ENCODE measurements at places on chromosomes 4 and X.

DNA sequence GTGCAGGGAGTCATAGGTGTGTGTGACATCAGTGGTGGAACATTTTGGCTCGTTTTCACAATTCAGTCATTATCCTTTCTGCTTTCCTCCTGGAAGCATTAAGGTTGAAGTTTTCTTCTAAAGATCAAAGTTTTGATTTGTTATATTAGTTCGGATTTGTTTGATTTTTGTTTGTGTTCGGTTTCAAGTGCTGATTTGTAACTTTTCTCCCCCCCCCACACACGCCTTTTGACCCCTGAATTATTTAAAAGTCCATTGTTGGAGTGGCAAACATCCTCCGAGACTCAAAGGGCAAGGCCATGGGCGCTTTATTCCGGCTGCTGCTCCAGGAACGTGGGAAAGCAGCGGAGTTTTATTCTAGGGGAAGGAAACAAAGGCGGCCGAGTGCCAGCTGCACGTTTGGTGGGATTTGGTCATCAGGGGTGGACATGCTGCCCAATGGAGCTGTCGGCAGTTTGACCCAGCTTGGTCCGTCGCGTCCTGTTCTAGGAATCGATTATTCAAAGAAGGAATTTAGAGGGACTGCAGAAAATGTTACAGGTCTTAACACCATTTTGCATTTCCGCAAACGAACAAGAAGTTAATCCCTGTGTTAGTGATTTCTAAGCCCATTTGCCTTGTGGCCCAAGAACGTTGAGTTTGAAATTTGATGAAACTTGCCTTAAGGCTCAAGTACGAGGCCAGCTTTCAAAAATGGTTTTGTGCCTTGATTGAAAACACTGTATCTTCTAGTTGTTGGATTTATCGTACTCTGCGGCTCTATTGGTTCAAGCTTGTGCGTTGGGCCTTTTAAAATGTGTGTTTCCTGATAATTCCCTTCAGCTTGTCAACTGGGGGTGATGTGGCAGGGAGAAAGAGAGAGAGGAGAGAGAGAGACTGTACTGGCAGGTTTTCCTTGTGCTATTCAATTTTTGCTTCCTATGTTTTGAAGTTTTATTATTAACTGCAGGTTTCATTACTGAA is 565 bp upstream of the ZNF41 start:
- DNase-seq, result no peak

- no peak for DNase-seq
Observed at GRCh38 chr4:186764457-186764856, 40.8 kb upstream of the FAT1 start.

GRCh38 chr4:53349091-53349491 is 16.8 kb downstream of the SCFD2 start:
- DNase-seq, result no peak

DNA sequence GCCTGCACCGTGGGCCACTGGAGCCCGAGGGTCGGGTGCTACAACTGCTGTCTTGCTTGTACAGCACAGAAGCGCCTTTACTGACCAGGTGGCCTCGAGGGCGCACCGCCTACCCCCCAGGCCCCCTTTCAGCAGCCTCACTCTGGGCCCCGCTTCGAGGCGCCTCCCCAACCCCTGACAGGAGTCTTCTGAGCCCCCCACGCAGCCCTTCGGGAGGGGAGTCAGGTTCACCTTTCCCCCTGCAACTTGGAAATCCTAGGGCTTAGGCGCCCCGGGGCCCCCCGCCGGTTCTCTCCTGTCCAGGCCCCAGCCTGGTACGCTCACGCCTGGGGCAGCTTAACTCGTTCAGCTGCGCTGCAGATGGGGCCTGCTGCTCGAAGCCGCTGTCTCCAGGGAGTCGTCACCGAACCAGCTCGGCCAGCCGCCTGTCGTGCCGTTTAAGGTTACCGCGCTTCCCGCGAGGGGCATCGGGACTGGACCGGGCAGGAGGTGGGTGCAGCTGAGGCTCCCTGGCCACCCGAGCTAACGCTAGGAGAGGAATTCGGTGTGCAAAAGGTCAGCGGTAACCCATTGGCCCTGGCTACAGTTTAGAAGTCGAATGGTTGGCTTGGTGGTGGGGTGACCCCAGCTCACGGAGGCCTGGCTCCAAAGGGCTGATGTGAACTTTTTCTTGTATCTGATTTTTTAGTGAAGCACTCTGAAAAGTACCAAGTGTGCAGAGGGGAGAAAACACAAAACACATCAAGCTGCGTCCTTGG is 58.9 kb upstream of the BCOR start:
- DNase-seq, result no peak

GRCh38 chr4:77220828-77221613 is 64.0 kb downstream of the CCNG2 start:
- DNase-seq, result no peak

GRCh38 chr4:87209182-87209581 is 11.2 kb downstream of the KLHL8 start:
- DNase-seq, result no peak

- DNase-seq, result no peak
Observed at GRCh38 chrX:12026481-12026880, 111.8 kb upstream of the FRMPD4 start.

DNA sequence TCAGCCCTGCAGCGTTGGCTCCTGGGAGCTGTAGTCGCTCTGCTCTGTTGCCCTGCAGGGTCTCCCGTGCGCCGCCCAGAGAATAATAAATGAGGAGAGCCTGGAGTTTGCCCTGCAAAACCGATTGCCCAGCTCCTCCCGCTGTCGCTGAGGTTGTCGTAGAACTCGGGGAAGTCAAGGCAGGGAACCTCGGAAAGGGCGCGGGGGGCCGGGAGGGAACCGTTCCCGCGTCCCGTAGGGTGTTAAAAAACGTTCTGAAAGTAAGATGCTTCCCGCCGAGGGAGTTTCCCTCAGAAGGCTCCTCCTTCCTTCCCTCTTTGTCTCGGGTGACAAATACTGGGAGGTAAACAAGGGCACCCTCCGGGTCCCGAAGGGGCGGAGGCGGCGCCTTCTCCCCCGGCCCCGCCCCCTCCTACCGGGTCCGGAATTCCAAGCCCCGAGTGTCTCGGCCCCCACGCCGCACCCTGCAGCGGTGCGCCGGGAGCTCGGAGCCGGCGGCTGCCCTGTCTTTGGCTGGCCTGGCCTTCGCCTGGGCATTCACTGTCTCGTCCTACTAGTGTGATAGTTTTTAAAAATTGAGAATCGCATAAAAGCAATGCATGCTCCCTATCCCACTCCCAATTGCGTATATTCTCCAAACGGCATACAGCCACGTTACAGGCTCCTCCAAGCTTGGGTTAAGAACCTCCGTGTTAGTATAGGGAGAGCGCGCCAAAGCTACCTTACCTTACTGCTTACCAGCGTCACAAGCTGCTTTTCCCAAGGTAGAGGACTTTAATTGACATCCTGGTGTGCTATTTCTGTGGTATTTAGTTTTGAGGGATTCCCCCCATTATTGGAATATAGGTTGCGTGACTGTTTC is 964 bp upstream of the HMGB2 start:
- DNase-seq, result peak; percentile 34

DNA sequence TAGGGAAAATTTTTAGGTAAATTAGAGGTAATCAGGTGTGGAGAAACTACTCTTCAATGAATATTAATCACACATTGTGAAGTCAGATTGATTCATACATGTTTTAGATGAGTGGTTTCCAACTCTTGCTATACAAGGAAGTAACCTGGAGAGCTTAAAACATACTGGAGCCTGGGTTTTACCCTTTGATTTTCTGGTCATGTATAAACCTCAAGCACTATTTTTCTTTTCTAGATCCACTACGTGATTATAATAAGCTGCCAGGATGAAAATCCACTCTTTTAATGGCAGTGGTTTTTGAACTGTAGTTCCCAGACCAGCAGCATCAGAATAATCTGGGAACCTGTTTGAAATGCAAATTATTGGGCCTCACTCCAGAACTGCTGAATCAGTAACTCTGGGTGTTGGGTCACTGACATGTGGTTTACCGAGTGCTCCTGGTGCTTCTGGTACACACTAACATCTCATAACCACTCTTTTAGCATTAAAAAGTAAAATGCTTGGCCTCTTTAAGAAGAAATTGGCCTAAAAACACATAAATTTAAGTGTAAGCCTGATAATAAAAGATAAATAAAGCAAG is 63.4 kb downstream of the DCAF12L1 start:
- no peak for DNase-seq

- DNase-seq, result no peak
Observed at GRCh38 chr4:158906073-158906472, 137.2 kb downstream of the FNIP2 start.

DNA sequence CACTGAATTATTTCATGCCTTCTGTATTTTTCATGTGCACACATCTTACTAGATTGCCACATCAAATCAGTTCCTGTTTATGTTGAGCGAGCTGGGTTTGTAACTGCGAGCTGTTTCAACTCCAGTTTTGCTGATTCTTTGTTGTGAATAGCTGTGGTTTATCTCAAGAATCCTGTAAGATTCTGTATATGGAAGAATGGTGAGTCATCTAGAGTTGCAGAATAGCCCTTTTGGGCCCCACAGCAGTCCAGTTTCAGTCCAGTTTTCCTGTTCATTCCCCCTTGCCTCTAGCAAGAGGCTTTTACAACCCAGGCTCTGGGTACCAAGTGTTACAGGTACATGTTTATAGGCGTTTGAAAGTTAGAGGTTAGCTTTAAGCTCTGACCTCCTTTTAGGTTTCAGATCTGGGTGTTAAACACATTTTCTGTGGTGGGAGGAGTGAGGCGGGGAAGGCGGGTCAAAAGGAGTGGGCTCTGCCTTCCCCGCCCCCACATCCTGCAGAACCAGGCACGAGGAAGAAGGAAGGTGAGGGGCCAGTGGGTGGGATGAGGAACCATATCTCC is 32.7 kb downstream of the TBC1D14 start:
- DNase-seq, result no peak

DNA sequence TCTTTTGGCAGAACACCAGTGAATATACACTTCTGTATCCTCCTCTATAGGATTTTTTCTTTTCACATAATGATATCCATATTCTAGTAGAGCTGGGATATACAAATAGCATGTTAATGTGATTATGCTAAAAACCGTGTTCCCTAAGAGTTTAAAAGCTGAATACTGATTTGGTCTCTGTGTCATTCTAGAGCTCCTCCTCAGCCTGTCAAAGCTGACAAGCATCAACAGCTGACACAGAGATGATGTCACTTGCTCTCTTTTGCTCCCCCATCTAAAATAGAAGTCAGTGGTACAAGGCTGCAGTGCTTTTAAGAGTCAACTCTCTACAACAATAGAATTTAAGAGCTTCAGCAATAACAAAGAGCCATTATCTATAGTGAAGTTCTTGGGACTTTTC is 17.1 kb upstream of the HERC3 start:
- DNase-seq, result no peak

DNA sequence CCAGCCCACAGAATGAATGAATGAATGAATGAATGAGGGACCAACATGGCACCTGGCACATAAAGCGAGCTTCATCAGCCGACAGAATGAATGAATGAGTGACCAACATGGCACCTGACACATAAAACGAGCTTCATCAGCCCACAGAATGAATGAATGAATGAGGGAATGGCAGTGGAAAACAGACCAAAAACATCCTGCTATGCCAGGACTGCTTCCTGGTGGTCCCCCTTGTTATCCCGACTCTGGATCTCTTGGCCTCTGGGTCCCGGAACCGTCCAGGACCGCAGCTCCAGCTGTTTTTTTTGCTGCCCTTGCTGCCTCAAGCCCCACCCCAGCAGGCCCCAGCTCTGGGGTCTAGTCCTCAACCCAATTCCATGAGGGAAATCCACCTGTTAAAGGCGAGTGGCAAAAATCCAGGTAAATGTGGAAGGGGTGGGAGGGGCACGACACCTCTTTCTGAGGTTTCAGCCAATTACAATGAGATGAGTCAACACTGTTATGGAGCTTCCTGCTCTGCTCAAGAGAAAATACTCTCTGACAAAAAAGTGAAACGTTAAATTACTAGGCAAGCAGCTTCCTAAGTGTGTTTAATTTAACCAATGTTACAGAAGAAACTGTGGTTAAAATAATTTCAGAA is 72.0 kb upstream of the MTNR1A start:
- no peak for DNase-seq

- no peak for DNase-seq
Observed at GRCh38 chr4:151302432-151302831, 23.0 kb downstream of the SH3D19 start.

DNA sequence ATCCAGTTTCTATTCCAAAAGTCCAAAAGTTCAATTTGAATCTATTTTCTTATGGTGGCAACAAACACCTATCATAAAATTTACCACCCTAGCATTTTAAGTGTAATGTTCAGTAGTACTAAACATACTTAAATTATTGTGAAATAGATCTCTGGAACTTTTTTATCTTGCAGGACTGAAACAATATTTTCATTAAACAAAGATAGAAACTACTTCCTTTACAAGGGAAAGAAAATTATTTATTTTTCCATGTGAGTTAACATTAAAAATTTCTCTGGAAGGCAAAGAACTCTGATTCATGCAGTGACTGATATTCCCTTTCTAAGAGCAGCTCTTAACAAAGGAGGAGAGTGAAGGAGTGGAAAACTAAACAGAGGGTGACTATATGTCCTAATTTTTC is 40.2 kb downstream of the ADH7 start:
- no peak for DNase-seq

GRCh38 chr4:184628103-184628502 is 21.1 kb downstream of the CASP3 start:
- no peak for DNase-seq

DNA sequence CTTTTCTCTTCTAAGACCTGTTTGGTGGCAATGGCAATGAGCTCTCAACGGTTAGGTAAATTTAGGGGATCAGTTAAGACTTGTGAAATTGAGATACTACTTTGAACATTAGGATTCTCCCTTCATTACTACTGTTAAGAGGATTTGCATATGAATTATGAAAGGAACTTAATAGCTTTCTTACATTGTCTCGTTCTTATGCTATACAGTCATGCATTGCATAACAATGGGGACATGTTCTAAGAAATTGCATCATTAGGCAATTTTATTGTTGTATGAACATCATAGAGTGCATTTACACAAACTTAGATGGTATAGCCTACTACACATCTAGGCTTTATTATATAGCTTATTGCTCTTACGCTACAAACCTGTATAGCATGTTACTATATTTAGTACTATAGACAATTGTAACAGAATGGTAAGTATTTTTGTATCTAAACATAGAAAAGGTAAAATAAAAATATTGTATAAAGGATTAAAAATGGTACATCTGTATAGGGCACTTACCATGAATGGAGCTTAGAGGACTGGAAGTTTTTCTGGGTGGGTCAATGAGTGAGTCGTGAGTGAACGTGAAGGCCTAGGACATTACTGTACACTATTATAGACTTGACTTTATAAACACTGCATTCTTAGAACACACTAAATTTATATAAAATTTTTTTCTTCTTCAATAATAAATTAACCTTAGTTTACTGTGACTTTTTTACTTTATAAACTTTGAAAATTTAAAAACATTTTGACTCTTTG is 62.5 kb downstream of the PAQR3 start:
- no peak for DNase-seq

GRCh38 chr4:48635980-48636379 is 144.1 kb downstream of the FRYL start:
- no peak for DNase-seq

GRCh38 chrX:43148305-43148704 is 370.3 kb upstream of the PPP1R2C start:
- DNase-seq, result no peak

GRCh38 chr4:133150486-133151340 is 1.6 kb downstream of the PCDH10 start:
- no peak for DNase-seq

GRCh38 chrX:110146521-110146920 is 143.6 kb downstream of the TMEM164 start:
- DNase-seq, result no peak

GRCh38 chr4:114791976-114792375 is 193.4 kb downstream of the UGT8 start:
- no peak for DNase-seq

- no peak for DNase-seq
Observed at GRCh38 chr4:65624651-65625050, 45.6 kb downstream of the EPHA5 start.
